ENCODE measurements at places on chromosomes 1 and 21. TPM values are rescaled to one million over a fixed set of nuclear protein-coding genes. Genes with fewer than 3 reads are reported as not detected.

GRCh38 chr1:244552336-244552735, 91.3 kb downstream of the CATSPERE start:
- H3K27me3 ChIP-seq: no peaks in the 10 kb centered on the region
- H3K4me3 ChIP-seq: no peak overlapping the region
- no peaks in the 10 kb centered on the region for H3K4me1 ChIP-seq
- H3K27ac ChIP-seq: no peak overlapping the region
- no peak for DNase-seq

LYST gene
- total RNA-seq: 11.7 TPM

GRCh38 chr1:93095804-93096585, 16.9 kb downstream of the MTF2 start:
- H3K36me3 ChIP-seq: peaks cover 8% of the 10 kb centered on the region
- H3K4me1 ChIP-seq: peaks cover 36% of the 10 kb centered on the region
- DNase-seq: no peak

ARHGEF19 gene
- 151 TPM for total RNA-seq

- H3K4me3 ChIP-seq: no peak overlapping the region
- DNase-seq: no peak
- H3K4me1 ChIP-seq: peaks cover 2% of the 10 kb centered on the region
- H3K27me3 ChIP-seq: no peaks in the 10 kb centered on the region
- H3K36me3 ChIP-seq: peaks cover 32% of the 10 kb centered on the region
Measured at GRCh38 chr1:70431874-70432273, 20.8 kb downstream of the CTH start.
